Esophagus muscularis mucosa (tissue), 4 donors: ENCODE measurements at places on chromosomes 6 and 20. TPM values are rescaled to one million over a fixed set of nuclear protein-coding genes. Genes with fewer than 3 reads are reported as not detected.

Gene EPPIN
- total RNA-seq, result not detected

GRCh38 chr6:56856036-56856580 lies 98.8 kb upstream of the BEND6 start:
- H3K36me3 ChIP-seq, result no peaks in the 10 kb centered on the region
- H3K27ac ChIP-seq, result no peak overlapping the region
- no peak overlapping the region for H3K4me3 ChIP-seq
- H3K27me3 ChIP-seq, result no peaks in the 10 kb centered on the region
- DNase-seq, result no peak

DNA sequence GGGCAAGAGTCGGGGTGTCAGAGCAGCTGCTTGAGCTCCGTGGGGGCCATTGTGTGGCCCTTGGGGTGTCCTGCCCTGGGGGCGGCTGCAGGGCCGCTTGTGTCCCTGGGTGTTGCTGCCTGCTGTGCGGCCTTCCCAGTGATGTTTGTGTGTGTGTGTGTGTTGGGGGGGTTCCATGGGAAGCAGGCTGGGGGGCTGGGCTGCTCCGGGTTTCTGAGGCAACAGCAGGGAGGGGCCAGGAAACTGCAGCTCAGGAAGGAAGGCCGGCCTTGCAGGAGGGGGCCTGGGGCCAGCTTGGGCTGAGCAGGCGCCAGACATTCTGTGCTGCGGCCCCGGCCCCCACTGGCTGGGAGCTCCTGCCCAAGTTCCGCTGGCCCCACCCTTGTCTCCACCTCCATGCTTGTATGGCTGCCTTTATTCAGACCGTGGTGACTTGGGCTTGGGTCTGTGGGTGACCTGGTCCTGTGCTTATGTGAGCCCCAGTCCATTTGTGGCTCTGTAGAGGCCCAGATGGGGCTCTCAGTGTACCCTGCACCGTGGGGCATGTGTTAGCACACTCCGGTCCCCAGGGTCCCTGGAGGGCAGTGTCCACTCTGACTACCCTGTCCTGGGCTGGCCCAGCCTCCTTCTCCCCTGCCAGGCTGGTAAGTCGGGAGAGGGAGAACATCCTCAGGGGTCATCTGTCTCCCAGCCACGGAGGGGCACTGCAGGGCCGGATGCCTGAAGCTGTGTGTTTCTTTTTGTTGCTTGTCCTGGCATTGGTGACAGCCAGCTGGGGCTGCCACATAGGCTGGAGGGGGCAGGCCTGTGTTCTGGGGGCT lies 4.6 kb upstream of the SOX18 start:
- no peaks in the 10 kb centered on the region for H3K36me3 ChIP-seq
- DNase-seq, result no peak
- peak overlapping the region; percentile 12 for H3K4me3 ChIP-seq
- H3K4me1 ChIP-seq, result peaks cover 55% of the 10 kb centered on the region
- H3K27me3 ChIP-seq, result peaks cover 92% of the 10 kb centered on the region

DNA sequence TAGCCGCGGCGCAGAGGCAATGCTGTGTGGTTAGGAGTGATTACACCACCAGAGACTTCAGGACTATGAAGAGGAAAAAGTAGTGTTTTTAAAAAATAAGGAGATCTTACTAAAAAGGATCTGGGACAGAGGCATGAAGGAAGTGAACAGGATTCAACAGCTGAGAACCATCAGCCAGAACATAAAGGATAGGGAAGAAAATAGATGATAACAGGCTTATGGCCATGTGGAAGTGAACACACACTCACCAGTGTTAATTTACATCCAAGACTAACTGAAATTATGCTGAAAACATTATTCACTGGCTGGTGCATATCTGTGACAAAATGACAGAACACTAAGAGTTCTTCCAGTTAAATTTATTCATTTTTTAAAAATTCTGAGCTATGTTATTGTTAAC lies 47.5 kb upstream of the BCLAF1 start:
- peak; percentile 42 for DNase-seq
- H3K27me3 ChIP-seq, result no peaks in the 10 kb centered on the region
- no peak overlapping the region for H3K4me3 ChIP-seq

GRCh38 chr6:42162384-42162783 lies 10.8 kb upstream of the GUCA1A start:
- H3K36me3 ChIP-seq, result no peaks in the 10 kb centered on the region
- no peak overlapping the region for H3K27ac ChIP-seq
- no peaks in the 10 kb centered on the region for H3K27me3 ChIP-seq
- no peaks in the 10 kb centered on the region for H3K4me1 ChIP-seq

- H3K27ac ChIP-seq, result peak overlapping the region; percentile 36
- no peaks in the 10 kb centered on the region for H3K27me3 ChIP-seq
- no peak overlapping the region for H3K4me3 ChIP-seq
- H3K4me1 ChIP-seq, result no peaks in the 10 kb centered on the region
- H3K36me3 ChIP-seq, result no peaks in the 10 kb centered on the region
Observed at GRCh38 chr6:39572661-39573340, 152.4 kb downstream of the KIF6 start.

DNA sequence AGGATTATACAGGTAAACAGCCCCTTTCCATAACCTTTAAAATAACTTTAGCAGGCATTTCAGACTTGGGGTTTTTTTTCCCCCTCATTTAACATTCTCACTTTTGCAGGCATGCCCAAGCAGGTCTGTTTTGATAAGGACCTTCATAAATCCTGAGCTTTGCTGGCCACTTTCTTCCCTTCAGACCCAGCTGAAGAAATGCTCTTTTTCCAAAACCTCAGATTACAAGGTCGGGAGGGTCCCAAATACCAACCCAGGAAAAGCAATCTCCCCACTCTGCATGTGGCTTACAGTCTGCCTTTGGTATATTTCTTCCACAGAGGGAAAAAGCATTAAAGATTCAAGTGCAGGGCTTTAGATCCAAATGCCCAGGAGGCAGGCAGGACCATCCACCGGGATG lies 6.8 kb downstream of the NFATC2 start:
- no peaks in the 10 kb centered on the region for H3K27me3 ChIP-seq
- no peak overlapping the region for H3K27ac ChIP-seq
- H3K4me3 ChIP-seq, result no peak overlapping the region
- DNase-seq, result no peak

- no peak overlapping the region for H3K4me3 ChIP-seq
- no peaks in the 10 kb centered on the region for H3K27me3 ChIP-seq
- DNase-seq, result no peak
- no peaks in the 10 kb centered on the region for H3K36me3 ChIP-seq
- no peak overlapping the region for H3K27ac ChIP-seq
Observed at GRCh38 chr6:104580452-104580851, 279.3 kb downstream of the HACE1 start.

DNA sequence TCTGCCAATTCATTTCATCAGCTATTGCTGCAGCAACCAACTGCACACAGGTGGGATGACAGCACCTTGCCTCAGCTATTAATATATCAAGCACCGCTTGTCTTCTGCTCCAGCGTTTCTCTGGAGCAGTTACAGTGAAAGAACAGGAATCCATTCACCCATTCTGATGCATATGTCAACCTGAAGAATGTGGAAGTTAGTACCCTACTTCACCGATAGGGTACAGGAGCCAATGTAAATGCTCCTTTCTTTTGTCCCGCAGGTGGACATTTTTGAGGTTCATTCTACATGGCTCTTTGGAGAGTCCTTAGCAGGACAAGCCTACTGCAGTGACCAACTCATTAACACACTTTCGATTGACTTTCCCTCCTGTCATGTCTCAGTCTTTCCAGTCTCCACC lies 139.9 kb upstream of the PRND start:
- no peak overlapping the region for H3K27ac ChIP-seq
- H3K27me3 ChIP-seq, result peaks cover 13% of the 10 kb centered on the region
- no peaks in the 10 kb centered on the region for H3K36me3 ChIP-seq
- no peaks in the 10 kb centered on the region for H3K4me1 ChIP-seq

DNA sequence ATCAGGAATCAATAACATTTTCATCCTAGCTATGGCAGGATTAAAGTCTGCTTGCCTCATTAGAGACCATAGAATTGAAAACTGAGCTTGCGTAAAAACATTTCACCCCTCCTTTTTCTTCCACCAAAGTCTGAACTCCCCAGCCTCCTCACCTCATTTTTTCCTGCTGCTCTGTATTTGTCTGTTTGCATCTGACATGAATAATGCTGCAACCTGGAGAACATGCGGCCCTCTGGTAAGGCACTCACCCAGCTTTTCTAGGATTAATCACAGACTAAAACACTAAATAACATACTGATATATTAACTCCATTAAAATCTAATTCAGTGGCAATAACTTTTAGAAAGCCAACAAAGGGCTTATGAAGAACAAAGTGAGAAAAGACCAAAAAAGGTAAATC lies 677.7 kb upstream of the NRSN1 start:
- H3K4me3 ChIP-seq, result no peak overlapping the region
- H3K36me3 ChIP-seq, result no peaks in the 10 kb centered on the region
- no peak overlapping the region for H3K27ac ChIP-seq
- no peaks in the 10 kb centered on the region for H3K27me3 ChIP-seq

DNA sequence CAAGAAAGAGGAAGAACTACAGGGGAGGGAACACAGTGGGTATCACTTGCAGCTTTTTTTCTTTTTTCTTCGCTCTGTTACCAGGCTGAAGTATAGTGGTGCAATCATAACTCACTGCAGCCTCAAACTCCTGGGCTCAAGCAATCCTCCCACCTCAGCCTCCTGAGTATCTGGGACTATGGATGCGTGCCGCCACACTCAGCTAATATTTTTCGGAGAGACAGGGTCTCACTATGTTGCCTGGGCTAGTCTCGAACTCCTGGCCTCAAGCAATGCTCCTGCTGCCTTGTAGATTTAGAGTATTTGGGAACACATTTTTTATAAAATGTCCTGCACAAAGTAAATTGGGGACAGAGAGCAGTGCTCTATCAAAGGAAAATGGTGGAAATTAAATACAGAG lies 28.3 kb downstream of the PARD6B start:
- no peak overlapping the region for H3K4me3 ChIP-seq
- peaks cover 21% of the 10 kb centered on the region for H3K4me1 ChIP-seq
- no peak overlapping the region for H3K27ac ChIP-seq
- H3K36me3 ChIP-seq, result no peaks in the 10 kb centered on the region
- H3K27me3 ChIP-seq, result no peaks in the 10 kb centered on the region
